ENCODE measurements at places on chromosomes 12 and 14. TPM values are rescaled to one million over a fixed set of nuclear protein-coding genes. Genes with fewer than 3 reads are reported as not detected.

The KRT82 gene
- polyA plus RNA-seq = not detected

The MGAT2 gene
- 9.9 TPM for polyA plus RNA-seq

The TOMM20L gene
- 0.56 TPM for polyA plus RNA-seq

The MYBPC1 gene
- polyA plus RNA-seq = 2,702 TPM

The A2M gene
- polyA plus RNA-seq = 315 TPM

The BMP4 gene
- 13.4 TPM for polyA plus RNA-seq

The TAOK3 gene
- polyA plus RNA-seq = 19.4 TPM

The LALBA gene
- not detected for polyA plus RNA-seq

DNA sequence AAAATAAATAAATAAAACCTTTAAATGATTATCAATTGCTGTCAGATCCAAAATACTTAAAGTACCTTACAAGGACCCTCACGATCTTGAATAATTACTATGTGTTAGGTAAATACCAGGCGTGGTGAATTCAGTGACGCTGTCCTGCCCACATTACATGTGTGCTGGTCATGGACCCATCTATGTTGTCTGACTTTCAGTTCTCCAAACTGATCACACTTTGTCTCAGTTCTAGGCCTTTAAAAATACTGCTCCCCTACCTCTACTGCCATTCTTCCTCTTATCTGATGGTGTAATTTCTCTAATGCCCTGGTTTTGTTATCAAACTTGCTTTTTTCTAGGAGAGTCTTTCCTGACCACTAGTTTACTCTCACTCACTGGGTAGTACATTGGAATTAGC lies 520.7 kb downstream of the TRHDE start:
- DNase-seq = no peak

DNA sequence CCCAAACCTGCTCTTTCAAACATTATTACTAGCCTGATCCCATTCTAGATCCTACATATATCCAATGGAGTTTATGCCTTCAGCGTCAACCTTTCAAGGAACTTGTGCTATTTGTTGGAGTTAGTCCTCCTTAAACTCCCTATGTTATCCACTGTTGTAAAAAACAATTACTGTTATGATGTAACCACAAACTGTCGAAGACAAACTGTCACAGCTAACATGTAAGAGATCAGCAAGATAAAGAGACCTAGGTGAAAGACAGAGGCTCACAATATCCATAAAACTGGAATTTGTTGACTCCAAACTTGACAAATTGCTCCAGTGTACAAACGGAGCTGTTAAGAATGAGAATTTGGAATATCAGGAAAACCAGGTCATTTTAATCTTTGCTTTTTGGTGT lies 70.7 kb downstream of the CDK17 start:
- no peak for DNase-seq

DNA sequence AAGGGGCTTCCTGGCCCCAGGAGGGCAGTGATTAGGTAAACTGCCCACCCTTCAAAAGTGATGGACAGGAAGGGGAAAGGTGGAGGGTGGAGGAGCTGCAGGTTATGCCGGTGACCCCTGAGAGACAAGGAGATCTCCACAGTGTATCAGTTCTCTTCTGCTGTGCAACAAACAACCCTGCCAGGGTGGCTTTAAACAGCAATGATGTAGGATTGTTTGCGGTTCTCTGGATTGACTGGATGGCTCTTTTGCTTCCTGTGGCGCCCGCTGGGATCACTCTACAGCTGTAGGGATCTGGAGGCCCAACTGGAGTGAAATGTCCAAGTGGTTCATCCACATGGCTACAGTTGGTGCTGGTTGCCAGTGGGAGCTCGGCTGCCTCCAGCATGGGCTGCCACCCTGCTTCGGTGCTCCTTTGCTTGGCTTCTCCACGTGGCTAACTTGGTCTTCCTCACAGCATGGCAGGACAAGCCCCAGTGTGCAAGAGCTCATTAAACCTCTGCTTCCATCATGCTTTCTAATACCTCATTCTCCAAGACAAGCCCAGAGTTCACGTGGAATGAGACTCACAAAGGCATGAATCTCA lies 8.6 kb upstream of the ANKRD9 start:
- DNase-seq = no peak

- DNase-seq = no peak
Observed at GRCh38 chr14:39857376-39858055, 425.3 kb upstream of the FBXO33 start.

- no peak for DNase-seq
Observed at GRCh38 chr12:14614704-14615121, 47.0 kb upstream of the PLBD1 start.

- no peak for DNase-seq
Observed at GRCh38 chr14:90784621-90785270, 31.5 kb downstream of the TTC7B start.

GRCh38 chr14:29584992-29585391 lies 342.7 kb downstream of the PRKD1 start:
- DNase-seq = peak; percentile 46

GRCh38 chr12:31007153-31007495 lies 66.5 kb upstream of the DDX11 start:
- DNase-seq = no peak

GRCh38 chr12:13450231-13451080 lies 253.9 kb downstream of the EMP1 start:
- DNase-seq = no peak

DNA sequence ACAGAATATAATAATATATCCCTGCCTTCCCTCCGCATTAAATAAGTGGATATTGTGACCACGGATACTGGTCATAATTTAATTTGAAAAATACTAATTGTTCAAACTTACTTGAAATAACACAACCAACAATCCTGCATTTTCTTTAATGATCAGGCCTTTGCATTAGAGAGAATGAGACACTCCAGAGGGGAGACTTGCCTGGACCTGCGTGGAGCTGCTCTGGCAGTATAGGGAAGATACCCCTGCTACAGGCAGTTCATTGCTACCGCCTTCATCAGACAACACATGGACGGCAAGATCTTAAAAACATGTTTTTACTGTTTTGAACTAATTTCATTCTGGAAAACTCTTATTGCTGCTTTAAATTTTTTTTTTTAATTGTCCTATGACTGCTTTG lies 211.0 kb upstream of the FAR2 start:
- DNase-seq = no peak

DNA sequence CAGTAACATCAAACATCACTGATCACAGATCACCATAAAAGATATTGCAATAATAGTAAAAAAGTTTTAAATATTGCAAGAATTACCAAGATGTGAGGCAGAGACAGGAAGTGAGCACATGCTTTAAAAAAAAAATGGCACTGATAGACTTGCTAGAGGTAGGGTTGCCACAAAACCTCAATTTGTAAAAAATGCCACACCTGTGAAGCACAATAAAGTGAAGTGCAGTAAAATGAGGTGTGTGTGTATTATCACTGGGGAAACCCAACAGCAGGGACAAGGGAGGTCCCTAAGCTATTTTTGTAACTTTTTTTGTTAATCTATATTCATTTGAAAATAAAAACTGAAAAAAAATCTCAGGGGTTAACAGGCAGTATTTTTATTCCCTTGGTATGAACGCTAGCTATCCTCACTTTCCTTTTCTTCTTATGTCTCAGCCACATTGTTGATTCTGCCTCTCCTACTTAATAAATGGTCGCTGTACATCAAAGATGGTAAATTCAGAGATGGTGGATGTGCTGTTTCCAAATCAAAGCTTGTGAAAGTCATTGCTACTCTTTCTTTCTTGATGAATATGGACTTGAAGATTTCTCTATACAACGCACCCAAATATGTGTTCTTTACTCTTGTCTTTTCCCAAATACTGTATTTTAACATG lies 14.0 kb upstream of the KLRD1 start:
- DNase-seq = no peak

DNA sequence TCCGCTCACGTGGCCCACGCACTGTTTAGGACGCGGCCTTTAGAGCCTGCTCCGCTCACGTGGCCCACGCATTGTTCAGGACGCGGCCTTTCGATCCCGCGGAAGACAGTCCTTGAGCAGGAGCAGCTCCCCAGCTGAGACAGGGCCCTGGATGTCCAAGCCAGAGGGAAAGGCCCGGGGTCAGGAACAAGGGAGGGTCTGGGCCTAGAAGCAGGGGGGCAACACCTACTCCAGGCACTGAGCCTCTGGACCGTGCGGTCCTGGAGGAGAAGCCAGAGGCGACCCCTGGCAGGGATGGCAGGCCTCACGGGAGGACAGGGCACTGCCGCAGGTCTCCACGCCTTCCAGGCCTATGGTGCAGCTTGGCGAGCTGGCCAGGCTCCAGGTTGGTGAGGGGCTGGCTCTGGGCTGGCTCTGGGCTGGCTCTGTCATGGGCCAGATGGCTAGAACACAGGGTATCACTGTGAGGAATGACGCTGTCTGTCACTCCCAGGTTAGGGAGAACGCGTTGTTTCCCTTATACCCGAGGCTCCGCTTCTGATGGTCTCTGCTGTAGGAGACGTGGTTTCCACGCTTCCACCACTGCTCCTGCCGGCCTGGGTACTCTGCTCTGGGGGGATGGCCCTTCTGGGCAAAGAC lies 341.7 kb downstream of the TMEM121 start:
- DNase-seq = no peak

DNA sequence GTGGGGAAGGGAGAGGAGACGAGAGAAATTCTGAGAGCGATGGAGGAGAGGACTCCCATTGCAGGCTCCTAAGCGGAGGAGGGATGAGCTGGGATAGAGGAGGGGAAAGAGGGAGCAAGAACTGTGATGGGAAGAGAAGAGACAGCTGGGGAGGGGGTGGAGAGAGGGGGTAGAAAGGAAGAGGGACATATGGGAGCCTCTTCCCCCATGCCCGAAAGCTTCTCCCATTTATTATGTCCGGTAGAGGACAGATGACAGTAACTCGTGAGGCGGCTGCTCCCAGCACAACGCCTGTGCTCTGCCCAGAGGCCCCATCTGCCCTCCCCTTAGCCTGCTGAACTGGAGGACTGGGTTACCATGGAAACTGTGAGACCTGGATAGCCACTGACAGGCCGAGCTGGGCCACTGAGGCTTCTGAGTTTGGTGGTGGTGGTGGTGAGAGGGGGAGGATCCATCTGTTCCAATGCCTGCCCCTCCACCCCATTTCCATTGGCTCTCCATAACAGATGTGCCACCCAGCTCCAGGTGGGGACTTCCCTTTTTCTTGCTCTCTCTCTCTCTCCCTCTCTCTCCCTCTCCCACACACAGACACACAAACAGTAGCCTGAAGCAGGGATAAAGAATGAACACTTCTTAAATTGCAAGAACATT lies 8.3 kb downstream of the CPNE6 start:
- DNase-seq = no peak

- DNase-seq = no peak
Observed at GRCh38 chr14:51865953-51866747, 5.7 kb downstream of the GNG2 start.

GRCh38 chr14:102088012-102088792 lies 1.4 kb upstream of the HSP90AA1 start:
- peak; percentile 85 for DNase-seq

DNA sequence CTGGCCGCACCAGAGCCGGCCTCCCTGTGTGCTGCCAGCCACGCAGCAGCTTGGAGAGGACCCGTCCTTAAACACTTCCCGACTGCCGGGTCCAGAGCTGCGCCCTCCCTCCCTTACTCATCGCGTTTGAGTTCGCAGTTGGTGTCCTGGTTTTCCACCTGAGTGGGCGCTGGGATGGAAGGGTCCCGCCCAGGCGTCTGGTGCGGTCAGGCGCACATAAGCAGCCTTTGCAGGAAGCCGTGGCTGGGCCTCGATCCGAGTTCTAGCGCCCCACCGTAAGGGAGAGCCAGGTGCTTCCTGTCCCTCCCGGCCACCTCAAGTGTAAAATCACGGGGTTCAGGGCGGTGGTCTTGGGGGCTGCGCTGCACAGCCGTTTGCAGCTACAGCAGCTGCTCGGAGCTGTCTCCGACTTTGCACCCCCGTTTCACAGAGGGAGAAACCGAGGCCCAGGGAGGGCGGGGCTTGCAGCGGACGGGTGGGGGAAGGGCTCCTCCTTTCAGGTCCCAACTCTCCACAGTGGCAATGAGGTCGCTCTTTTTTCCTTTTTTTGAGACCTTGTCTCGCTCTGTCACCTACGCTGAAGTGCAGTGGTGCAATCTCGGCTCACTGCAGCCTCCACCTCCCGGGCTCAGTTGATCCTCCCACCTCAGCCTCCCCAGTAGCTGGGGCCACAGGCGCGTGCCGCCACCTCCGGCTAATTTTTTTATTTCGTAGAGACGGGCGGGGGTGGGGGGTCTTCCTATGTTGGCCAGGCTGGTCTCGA lies 51.3 kb downstream of the LRCOL1 start:
- DNase-seq = no peak

DNA sequence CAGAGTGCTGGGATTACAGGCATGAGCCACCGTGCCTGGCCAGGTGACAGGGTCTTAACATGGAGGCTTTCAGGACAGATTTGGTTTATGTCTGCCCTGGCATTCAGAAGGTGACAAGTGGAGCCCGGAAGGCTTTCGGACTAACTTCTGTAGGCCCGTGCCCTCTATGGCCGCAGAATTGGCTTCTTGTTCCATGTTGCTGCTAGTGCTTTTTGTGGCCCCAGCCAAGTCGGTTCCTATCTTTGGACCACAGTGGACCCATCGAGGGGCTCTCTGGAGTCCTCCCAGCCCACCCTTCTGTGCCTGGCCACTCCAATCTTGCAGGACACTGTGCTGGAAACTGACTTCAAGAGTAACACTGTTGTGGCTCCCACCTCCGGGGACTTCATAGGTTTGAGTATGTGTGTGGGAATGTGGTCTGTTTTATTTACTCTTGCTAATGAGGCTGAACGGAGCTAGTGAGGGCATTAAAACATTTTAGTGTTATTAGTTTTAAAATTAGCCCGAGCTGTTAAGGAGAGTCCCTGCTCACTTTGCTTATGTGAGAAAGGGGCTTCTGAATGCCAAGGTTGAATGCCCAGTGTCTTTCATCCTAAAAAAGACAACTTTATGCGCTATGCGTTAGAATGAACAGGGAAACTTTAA lies 245.9 kb downstream of the CACNA1C start:
- no peak for DNase-seq

GRCh38 chr12:124543052-124543589 lies 24.3 kb downstream of the NCOR2 start:
- DNase-seq = no peak

DNA sequence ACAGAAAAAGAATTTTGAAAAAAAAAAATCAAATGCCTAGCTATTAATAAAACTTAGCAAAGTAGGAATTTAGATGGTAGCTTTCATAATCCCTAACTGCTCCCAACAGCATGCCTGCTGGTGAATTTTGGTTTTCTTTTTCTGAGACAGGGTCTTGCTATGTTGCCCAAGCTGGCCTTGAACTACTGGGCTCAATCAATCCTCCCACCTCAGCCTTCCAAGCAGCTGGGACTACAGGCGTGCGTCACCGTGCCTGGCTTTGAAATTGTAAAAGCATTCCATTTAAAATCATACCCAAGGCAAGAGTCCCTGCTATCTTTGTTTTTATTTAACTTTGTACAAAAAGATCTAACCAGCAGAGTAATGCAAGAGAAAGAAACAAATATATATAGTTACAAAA lies 20.7 kb downstream of the FBXO21 start:
- no peak for DNase-seq

DNA sequence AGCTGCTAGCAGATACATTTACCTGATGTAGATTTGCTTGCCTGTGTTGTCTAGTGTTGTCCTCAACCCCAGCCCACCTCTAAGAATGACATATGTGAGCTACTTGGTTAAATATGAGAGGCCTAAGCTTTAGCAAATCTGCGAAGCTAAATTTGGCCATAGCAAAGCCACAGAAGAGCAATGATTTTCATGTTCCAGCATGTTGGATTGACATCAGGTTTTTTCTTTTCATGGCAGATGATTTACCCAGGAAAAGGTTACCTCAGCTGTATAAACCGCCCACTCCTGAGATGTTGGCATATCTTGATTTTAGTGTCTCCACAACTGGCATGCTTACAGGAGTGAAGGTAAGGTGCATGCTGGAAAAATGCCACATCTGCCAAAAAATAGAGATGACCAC lies 36.4 kb upstream of the ATF1 start:
- no peak for DNase-seq

Data from muscle of back (tissue), 13 donors.